ENCODE measurements at places on chromosomes 3 and 15.

- no peak overlapping the region for H3K4me3 ChIP-seq
- H3K27ac ChIP-seq, result no peak overlapping the region
- peaks cover 11% of the 10 kb centered on the region for H3K27me3 ChIP-seq
- H3K4me1 ChIP-seq, result no peaks in the 10 kb centered on the region
These were observed 43.9 kb downstream of the DTWD1 start for GRCh38 chr15:49664716-49665115.

- no peak for DNase-seq
- no peaks in the 10 kb centered on the region for H3K27me3 ChIP-seq
- no peaks in the 10 kb centered on the region for H3K4me1 ChIP-seq
These were observed 27.7 kb downstream of the HLTF start for GRCh38 chr3:149058602-149059001.

- H3K4me3 ChIP-seq, result no peak overlapping the region
- no peaks in the 10 kb centered on the region for H3K27me3 ChIP-seq
- no peaks in the 10 kb centered on the region for H3K36me3 ChIP-seq
- DNase-seq, result no peak
- H3K4me1 ChIP-seq, result no peaks in the 10 kb centered on the region
- H3K27ac ChIP-seq, result no peak overlapping the region
These were observed 210.0 kb downstream of the MAGI1 start for GRCh38 chr3:65828706-65829105.

DNA sequence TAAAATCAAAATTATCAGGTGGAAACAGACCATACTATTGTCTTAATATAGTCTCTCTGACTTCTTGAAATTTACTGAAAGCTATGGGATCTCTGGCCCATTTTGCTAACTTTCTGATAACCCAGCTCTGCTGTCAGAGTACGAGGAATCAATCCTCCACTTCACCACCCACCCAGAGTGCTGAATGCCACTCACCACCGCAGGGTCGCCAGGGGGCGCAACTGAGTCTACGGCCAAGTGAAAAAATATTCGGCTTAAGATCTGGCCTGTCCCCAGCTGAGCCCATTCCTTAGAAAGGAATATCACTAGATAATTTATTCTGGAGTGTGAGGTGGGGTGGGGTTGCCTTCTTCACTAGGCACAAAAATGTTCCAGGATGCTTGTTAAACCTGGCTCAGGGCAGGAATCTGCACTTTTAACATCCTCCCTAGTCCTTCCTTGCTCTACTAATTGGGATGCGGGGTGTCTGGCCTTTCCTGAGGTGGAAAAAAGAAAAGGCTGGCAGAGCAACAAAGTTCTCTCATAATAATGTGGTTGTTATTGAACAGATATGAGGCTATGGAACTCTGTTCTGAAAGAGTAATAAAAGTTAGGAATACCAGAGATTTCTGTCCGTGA is 520.6 kb downstream of the MFSD1 start:
- no peak overlapping the region for H3K27ac ChIP-seq
- H3K27me3 ChIP-seq, result no peaks in the 10 kb centered on the region
- peak; percentile 54 for DNase-seq
- no peaks in the 10 kb centered on the region for H3K36me3 ChIP-seq
- no peak overlapping the region for H3K4me3 ChIP-seq
- no peaks in the 10 kb centered on the region for H3K4me1 ChIP-seq

GRCh38 chr15:45251888-45252287 is at the start of gene SLC28A2:
TSS of gene SLC28A2 (plus strand) at chr15:45252234. CDS start at chr15:45253216, 982 bp downstream.
- H3K27ac ChIP-seq, result no peak within 1 kb of the TSS
- H3K4me1 ChIP-seq, result no peaks in the 10 kb centered on the region
- H3K4me3 ChIP-seq, result no peak within 1 kb of the TSS
- no peak for DNase-seq
- H3K36me3 ChIP-seq, result no peaks in the 10 kb centered on the region

- H3K27ac ChIP-seq, result no peak overlapping the region
- peaks cover 40% of the 10 kb centered on the region for H3K36me3 ChIP-seq
- no peaks in the 10 kb centered on the region for H3K27me3 ChIP-seq
- H3K4me3 ChIP-seq, result no peak overlapping the region
These were observed 52.4 kb downstream of the PRKCI start for GRCh38 chr3:170274641-170275040.

DNA sequence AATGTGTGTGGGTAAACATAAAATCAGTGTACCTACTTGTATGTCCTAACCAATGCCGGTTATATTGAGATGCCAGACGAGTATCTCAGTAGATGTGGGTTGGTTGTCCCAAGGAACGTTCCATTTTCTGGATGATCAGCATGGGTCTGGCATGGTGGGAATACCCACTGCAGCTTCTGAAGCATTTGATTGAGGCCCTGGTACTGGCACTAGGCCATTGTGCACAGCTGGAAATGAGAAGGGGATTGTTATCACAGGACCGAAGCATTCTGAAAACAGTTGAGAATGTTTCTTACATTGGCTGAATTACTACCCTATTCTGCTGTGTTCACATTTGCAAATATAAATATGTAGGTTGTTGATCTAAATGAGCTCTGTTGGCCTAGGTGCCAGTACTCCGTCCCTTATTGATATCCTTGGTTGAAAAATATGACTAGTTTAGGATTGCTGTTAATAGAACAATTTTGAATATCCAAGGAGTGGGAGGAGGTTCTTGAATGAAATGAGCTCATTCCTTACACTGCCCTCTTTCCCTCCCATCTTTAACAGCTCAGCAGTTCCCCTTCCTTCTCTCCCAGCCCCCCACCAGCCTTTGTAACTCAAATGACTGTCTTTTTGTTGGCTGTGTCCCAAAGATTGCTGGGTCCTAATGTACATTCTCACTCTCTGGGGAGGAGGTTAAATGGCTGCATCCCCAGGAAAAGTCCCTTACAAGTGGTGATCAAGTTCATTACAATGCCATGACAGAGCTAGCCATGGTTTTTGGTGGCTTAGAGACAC is 293.3 kb upstream of the TPM1 start:
- peaks cover 2% of the 10 kb centered on the region for H3K27me3 ChIP-seq
- H3K4me1 ChIP-seq, result no peaks in the 10 kb centered on the region
- no peak overlapping the region for H3K27ac ChIP-seq
- no peaks in the 10 kb centered on the region for H3K36me3 ChIP-seq
- DNase-seq, result no peak

DNA sequence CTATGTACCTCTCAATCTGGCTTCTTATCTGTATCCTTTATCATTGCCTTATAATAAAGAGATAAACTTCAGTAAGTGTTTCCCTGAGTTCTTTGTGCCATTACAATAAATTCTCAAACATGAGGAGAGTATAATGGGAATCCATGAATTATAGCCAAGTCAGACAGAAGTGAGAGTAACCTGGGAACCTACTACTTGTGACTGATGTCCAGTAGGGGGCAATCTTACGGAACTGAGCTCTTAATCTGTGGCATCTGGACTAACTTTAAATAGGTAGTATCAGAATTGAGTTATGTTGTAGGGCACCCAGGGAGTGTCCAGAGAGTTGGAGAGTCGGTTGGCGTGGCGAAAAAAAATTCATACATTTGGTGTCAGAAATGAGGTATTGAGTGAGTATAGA is 542.6 kb downstream of the ZBBX start:
- H3K4me1 ChIP-seq, result no peaks in the 10 kb centered on the region
- H3K27me3 ChIP-seq, result no peaks in the 10 kb centered on the region
- H3K4me3 ChIP-seq, result no peak overlapping the region
- peak; percentile 6 for DNase-seq
- no peaks in the 10 kb centered on the region for H3K36me3 ChIP-seq

DNA sequence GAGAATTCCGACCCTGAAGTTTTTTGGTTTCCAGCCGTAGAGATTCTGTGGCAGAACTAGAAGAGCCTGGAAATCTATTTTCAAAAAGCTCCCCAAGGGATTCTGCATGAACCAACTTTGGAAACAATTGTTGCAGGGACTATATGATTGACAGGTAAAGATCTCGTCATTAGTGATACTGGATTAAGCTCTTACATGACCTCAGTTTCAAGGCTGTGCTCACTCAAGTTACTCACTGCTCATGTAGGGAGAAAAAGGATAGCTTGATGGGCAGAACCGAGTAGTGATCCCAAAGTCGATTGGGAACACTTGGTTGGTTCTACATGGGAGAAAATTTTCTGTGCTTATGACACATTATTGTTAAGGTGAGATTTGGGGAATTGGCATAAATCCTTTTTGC is 142.3 kb upstream of the RASGRP1 start:
- H3K4me1 ChIP-seq, result peaks cover 7% of the 10 kb centered on the region
- no peak overlapping the region for H3K4me3 ChIP-seq
- no peaks in the 10 kb centered on the region for H3K36me3 ChIP-seq
- no peak for DNase-seq
- no peaks in the 10 kb centered on the region for H3K27me3 ChIP-seq
- no peak overlapping the region for H3K27ac ChIP-seq

GRCh38 chr3:181530584-181530983 is 181.1 kb upstream of the SOX2 start:
- no peak overlapping the region for H3K4me3 ChIP-seq
- DNase-seq, result no peak
- no peak overlapping the region for H3K27ac ChIP-seq
- no peaks in the 10 kb centered on the region for H3K4me1 ChIP-seq

DNA sequence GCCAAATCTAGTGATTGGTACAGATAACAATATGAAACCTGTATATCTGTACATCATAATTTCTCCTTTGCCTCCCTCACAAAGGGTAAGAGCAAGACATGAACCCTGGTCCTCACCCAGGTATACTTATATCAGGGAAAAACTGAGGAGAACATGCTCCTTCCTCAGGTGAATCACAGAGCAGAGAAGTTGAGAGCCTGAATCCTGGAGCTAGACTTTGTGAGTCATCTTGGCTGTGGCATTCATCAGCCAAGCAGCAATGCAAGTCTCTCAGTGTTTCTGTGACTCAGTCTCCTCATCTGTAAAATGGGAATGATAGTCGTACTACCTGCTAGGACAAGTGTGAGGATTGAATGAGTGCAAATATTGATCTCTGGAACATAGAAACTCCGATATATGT is 165.7 kb upstream of the ADAMTS9 start:
- no peaks in the 10 kb centered on the region for H3K4me1 ChIP-seq
- no peak for DNase-seq
- H3K27me3 ChIP-seq, result no peaks in the 10 kb centered on the region
- H3K36me3 ChIP-seq, result no peaks in the 10 kb centered on the region

GRCh38 chr3:129824926-129825541 is 68.5 kb downstream of the TMCC1 start:
- no peak overlapping the region for H3K27ac ChIP-seq
- H3K36me3 ChIP-seq, result no peaks in the 10 kb centered on the region
- H3K4me1 ChIP-seq, result peaks cover 13% of the 10 kb centered on the region
- DNase-seq, result peak; percentile 65
- no peak overlapping the region for H3K4me3 ChIP-seq
- H3K27me3 ChIP-seq, result no peaks in the 10 kb centered on the region

- no peak overlapping the region for H3K27ac ChIP-seq
- H3K27me3 ChIP-seq, result no peaks in the 10 kb centered on the region
- H3K36me3 ChIP-seq, result peaks cover 2% of the 10 kb centered on the region
- H3K4me1 ChIP-seq, result peaks cover 23% of the 10 kb centered on the region
These were observed 14.4 kb downstream of the ATP13A3 start for GRCh38 chr3:194472290-194472920.

GRCh38 chr3:127193775-127194174 is 844 bp downstream of the PRR23E start:
- H3K27ac ChIP-seq, result no peak overlapping the region
- H3K4me1 ChIP-seq, result no peaks in the 10 kb centered on the region
- no peaks in the 10 kb centered on the region for H3K27me3 ChIP-seq
- no peak overlapping the region for H3K4me3 ChIP-seq
- no peak for DNase-seq

GRCh38 chr3:149628957-149629670 is 28.7 kb downstream of the WWTR1 start:
- H3K4me3 ChIP-seq, result no peak overlapping the region
- H3K27ac ChIP-seq, result no peak overlapping the region

DNA sequence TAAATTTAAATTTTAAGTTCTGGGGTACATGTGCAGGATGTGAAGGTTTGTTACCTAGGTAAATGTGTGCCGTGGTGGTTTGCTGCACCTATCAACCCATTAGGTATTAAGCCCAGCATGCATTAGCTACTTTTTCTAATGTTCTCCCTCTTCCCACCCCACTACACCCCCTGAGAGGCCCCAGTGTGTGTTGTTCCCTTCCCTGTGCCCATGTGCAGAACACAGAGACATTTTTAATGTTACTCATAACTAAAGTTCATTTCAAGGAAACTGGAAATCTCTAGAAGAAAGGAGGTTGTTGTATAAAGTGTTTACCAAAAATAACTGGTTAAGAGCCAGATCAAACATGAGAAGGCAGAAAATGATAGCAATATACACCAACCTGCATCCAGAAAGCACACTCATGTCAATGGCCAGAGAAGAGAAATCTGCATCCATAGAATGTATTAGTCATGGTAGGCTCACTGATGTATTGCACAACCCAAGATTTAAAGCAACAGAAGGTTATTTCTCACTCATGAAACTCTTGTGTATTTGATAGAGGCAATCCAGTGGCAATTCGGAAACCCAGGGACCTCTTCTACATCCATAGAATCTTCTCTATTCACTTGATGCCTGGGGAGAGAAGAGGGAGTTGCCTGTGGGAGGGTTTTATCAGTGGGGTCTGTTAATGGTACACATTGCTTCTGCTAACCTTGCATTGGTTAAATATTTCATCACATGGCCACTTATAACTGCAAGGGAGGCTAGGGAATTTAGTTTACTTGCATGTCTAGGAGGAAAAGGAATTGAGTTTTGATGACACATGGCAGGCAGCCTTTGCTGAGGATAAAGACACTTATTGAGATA is 321.9 kb upstream of the RASGRP1 start:
- H3K36me3 ChIP-seq, result no peaks in the 10 kb centered on the region
- H3K4me3 ChIP-seq, result no peak overlapping the region
- no peak overlapping the region for H3K27ac ChIP-seq
- peaks cover 4% of the 10 kb centered on the region for H3K4me1 ChIP-seq

GRCh38 chr3:64093825-64094712 is 70.8 kb upstream of the PSMD6 start:
- no peaks in the 10 kb centered on the region for H3K36me3 ChIP-seq
- H3K27ac ChIP-seq, result no peak overlapping the region
- H3K27me3 ChIP-seq, result peaks cover 10% of the 10 kb centered on the region
- no peaks in the 10 kb centered on the region for H3K4me1 ChIP-seq
- no peak for DNase-seq
- H3K4me3 ChIP-seq, result no peak overlapping the region

- H3K27ac ChIP-seq, result no peak overlapping the region
- no peak overlapping the region for H3K4me3 ChIP-seq
- no peaks in the 10 kb centered on the region for H3K36me3 ChIP-seq
- no peak for DNase-seq
These were observed 133.4 kb upstream of the MITF start for GRCh38 chr3:69605867-69606266.

DNA sequence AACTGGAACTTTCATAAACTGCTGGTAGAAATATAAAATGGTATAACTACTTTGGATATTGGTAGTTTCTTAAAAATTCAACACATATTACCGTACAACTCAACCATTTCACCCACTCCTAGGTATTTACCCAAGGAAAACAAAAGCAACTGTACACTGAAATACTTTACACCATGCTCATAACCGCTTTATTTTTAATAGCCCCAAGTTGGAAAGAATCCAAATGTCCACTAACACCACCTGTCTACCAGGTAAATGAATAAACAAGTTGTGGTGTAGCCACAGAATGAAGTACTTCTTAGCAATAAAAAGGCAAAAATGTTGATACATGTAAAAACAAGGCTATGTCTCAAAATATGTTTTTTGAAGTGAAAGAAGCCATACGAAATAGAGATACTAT is 215.9 kb upstream of the PEX5L start:
- H3K4me1 ChIP-seq, result no peaks in the 10 kb centered on the region
- no peak overlapping the region for H3K27ac ChIP-seq
- no peaks in the 10 kb centered on the region for H3K36me3 ChIP-seq
